ENCODE measurements at places on chromosomes 12 and 14.
A peak's percentile ranks its signal among the peaks of the same experiment; 100 is the strongest.

DNA sequence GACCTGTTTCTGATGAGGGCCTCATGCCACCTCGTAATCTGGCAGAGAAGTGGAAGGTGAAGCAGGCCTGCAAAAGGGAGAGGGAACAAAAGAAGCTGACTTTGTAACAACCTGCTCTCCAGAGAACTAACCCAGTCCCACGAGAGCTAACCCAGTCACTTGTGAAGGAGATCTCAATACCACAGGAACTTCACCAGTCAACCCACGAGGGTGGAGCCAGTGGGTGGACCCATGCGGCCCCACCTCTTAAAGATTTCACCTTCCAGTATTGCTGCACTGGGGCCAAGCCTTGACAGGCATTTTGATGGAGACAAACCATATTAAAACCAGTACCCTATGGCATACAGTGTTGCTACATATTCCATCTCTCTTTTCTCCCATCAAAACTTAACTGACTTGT lies 55.1 kb downstream of the SERPINA10 start:
- DNase-seq, result no peak

DNA sequence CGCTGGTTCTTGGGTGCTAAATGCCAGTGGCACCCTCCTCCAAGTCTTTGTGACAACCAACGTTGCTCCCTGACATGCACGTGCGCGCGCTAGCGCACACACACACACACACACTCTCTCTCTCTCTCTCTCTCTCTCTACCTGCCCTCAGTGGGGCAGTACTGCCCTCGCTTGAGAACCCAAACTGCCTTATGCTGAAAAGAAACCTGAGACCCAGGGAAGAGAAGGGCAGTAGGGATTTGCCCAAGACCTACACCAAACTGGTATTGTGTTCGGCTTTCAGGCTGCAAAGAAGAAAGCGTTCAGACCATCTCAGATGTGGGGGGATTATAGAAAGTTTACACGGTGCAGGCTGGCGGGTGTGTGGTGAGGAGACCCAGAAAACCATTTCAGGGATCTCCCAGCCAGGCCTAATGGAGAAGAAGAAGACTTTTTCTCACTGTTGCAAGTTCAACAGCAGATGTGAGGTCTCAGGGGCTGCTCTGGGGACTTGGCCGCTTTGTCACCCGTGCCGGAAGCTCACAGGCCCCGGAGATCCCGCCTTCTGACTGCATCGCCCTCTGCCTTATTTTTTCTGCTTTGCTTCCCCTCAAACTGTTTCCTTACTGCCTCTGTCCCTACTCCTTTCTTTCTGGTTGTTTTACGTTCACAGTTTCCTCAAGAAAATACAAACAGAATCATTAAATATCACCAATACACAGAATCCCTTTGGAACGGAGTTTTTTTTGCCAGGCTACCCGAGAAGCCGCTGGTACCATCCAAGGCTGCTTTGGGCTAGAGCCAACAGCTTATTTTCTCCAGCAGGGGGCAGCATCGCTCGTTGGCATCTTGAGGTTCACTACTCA lies 82.4 kb downstream of the PPM1A start:
- DNase-seq, result peak; percentile 74

DNA sequence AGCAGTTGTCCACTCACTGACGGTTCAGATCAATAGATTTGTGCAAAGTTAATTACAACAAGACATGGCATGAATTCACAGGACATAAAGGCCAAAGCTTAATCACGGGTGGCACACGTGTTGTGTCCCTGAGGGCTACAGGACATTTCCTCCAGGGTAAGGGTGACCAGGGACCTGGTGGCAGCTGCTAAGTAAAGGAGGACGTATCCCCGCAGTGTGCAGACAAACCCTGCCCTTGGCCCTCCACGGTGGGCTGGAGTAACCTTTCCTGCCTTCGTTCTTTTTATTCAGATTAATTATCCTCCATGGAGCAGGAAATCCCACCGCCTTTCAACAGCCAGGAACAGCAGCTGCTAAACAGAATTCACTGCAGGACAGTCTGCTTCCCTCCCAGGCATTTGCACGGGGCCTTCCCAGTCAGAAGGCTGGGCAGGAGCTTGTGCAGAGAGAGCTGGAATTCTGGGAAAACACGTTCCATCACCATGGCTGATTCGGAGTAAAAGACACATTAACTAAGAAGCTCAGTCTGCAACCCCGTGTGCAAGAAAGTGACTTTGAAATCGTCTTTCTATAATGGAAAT lies 289.9 kb upstream of the SFSWAP start:
- DNase-seq, result no peak

GRCh38 chr12:73361156-73361863 lies 1089.1 kb downstream of the TRHDE start:
- no peak for DNase-seq

DNA sequence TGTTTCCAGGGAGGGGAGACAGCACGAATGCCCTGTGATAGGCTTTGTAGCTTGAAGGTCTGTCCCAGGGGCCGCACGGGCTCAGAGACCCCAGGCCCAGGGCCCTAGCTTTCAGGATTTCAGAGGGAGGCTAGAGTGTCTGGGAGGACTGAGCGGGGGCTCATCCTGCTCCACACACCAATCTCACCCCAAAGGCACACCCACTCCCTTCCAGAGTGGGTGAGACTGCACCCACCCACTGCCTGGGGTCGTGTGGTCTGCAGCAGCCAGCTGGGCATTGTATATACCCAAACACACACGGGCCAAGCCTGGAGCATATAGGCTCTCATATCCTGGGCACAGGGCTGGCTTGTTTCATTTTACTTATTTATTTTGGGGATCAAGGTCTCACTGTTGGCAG lies 5.8 kb upstream of the SLC25A47 start:
- DNase-seq, result no peak

DNA sequence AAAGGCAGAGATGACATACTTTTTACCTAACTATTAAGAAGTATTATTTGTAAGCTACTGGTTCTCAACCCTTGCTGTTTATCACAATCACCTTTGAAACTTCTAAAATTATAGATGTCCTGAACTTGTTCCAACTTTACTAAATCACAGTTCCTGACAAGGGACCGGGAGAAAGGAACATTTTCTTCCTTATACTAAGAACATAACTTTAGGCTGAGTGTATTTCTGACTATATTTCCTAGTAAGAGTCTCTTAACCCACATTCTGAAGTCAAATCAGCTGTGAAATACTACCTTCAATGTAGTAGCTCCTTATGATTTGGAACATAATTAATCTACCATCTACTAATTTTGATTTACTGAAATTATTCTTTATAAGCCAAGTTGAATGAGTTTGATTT lies 80.2 kb downstream of the BAZ1A start:
- DNase-seq, result no peak
